Colonic mucosa (tissue), 4 donors: ENCODE measurements at places on chromosomes 2 and 18. TPM values are rescaled to one million over a fixed set of nuclear protein-coding genes. Genes with fewer than 3 reads are reported as not detected.

SRD5A2 gene
- not detected for total RNA-seq

UGT1A5 gene
- 1.1 TPM for total RNA-seq

HOXD12 gene
- total RNA-seq = not detected

NFU1 gene
- total RNA-seq = 58.4 TPM

DNA sequence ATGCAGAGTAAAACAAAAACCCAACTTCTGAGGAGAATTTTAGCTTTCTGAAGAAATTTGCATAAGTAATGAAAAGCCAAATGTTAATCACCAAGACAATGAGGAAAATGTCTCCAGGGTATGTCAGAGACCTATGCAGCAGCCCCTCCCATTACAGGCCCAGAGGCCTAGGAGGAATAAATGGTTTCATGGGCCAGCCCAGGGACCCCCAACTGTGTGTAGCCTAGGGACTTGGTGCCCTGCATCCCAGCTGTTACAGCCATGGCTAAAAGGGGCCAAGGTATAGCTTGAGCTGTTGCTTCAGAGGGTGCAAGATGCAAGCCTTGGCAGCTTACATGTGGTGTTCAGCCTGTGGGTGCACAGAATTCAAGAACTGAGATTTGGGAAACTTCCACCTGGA is 1256.9 kb upstream of the PIK3C3 start:
- DNase-seq = no peak

GPBAR1 gene
- 1.1 TPM for total RNA-seq
